ENCODE measurements at places on chromosomes 13 and 19.
A peak's percentile ranks its signal among the peaks of the same experiment; 100 is the strongest.

DNA sequence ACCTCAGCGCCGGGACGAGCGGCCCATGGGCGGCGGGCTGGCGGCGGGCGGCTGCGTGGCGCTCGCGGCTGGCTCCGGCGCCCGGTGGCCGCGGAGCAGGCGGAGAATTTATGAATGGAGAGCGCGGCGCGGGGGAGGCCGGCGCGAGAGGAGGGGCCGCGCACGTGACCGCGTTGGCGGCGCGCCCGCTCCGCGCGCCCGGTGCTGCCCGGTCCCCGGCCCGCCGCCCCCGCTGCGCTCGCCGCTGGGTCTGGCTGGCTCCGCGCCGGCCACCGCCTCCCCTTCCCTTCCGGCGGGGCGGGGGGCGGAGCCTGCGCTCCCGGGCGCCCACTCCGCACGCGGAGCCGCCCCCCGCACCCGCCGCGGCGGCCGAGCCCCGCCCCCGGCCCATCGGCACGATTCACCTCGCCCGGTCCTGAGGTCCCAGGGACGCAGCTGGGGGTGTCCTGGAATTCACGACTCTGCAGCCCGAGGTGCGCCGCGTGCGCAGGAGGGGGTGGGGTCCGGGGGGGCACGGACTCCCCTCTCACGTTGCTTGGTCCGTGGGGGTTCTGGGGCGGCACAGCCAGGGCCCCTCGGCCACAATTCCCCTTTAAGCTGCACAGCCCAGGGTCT is at the start of gene CBARP:
TSS of gene CBARP (minus strand) at position 252 of the 615 bp plus-strand sequence. CDS start 1,905 bp downstream, outside the sequence.
- H3K4me1 ChIP-seq = peaks cover 65% of the 10 kb centered on the region
- H3K27me3 ChIP-seq = peaks cover 7% of the 10 kb centered on the region
- H3K27ac ChIP-seq = peak within 1 kb of the TSS; percentile 65
- H3K4me3 ChIP-seq = peak within 1 kb of the TSS; percentile 71

- H3K36me3 ChIP-seq = no peaks in the 10 kb centered on the region
- no peak overlapping the region for H3K4me3 ChIP-seq
- H3K27me3 ChIP-seq = peaks cover 3% of the 10 kb centered on the region
- DNase-seq = no peak
- no peak overlapping the region for H3K27ac ChIP-seq
Observed at GRCh38 chr19:30406220-30407067, 34.3 kb downstream of the ZNF536 start.

GRCh38 chr19:383922-384798 is 24.8 kb downstream of the C2CD4C start:
- DNase-seq = no peak
- no peak overlapping the region for H3K4me3 ChIP-seq
- no peaks in the 10 kb centered on the region for H3K36me3 ChIP-seq

- no peak overlapping the region for H3K27ac ChIP-seq
- H3K27me3 ChIP-seq = no peaks in the 10 kb centered on the region
- no peak for DNase-seq
- H3K4me3 ChIP-seq = no peak overlapping the region
- no peaks in the 10 kb centered on the region for H3K36me3 ChIP-seq
Observed at GRCh38 chr13:108368250-108368905, 98.9 kb downstream of the TNFSF13B start.

GRCh38 chr19:40155749-40156265 is 35.4 kb upstream of the MAP3K10 start:
- H3K27ac ChIP-seq = no peak overlapping the region
- no peaks in the 10 kb centered on the region for H3K36me3 ChIP-seq
- no peaks in the 10 kb centered on the region for H3K4me1 ChIP-seq
- no peak for DNase-seq
- H3K27me3 ChIP-seq = no peaks in the 10 kb centered on the region

DNA sequence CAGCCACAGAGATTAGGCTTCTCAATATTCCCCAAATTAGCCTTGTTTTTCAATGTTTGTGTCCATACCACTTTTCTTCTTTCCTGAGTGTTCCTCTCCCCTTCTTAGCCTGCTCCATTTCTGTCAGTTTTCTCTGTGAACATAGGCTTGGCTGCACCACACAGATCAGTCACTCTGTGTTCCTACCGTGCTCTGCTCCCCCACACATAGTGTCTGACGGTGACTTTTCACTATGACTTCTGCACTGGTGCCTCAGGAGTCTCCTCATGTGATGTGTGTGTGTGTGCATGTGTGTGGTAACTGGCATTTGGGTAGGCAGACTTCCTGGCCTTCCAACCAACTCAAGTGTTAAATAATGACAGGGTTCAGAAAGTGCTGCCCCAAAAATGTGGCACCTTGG is 47.9 kb upstream of the MYCBP2 start:
- peaks cover 5% of the 10 kb centered on the region for H3K4me1 ChIP-seq
- no peaks in the 10 kb centered on the region for H3K36me3 ChIP-seq
- no peak for DNase-seq
- H3K4me3 ChIP-seq = no peak overlapping the region
- H3K27ac ChIP-seq = no peak overlapping the region

DNA sequence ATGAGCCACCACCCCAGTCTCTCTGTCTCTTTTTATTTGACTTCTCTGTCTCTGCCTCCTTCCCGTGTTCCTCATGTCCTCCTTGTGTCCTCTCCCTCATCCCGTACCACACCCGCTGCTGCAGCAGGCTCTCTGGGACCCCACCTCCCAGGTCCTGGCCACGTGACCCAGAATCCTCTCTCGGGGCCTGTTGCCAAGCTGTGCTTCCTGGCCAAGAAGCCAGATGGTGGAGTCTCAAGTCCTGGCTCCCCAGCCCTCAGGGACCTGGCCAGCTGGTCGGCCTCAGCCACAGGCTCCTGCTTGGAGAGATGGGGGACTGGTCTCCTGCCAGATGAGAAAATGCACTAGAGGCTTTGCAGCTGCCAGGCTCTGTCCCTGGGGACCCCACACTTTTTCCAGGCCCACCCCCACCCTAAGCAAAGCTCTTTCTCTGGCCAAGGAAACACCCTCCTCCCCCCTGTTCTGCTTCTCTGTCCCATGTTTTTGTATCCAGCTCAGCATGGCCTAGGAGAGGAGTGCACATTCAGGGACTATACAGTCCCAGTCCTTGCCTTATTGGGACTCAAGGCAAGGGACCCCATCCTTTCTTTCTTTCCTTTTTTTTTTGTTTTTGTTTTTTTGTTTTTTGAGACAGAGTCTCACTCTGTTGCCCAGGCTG is 34.3 kb upstream of the SHKBP1 start:
- DNase-seq = no peak
- no peak overlapping the region for H3K27ac ChIP-seq
- H3K4me3 ChIP-seq = no peak overlapping the region
- no peaks in the 10 kb centered on the region for H3K27me3 ChIP-seq
- peaks cover 9% of the 10 kb centered on the region for H3K4me1 ChIP-seq

Measured in suprapubic skin (tissue), 4 donors.